HCT116 (cell line): ENCODE measurements at places on chromosomes 4 and X. TPM values are rescaled to one million over a fixed set of nuclear protein-coding genes. Genes with fewer than 3 reads are reported as not detected.

DNA sequence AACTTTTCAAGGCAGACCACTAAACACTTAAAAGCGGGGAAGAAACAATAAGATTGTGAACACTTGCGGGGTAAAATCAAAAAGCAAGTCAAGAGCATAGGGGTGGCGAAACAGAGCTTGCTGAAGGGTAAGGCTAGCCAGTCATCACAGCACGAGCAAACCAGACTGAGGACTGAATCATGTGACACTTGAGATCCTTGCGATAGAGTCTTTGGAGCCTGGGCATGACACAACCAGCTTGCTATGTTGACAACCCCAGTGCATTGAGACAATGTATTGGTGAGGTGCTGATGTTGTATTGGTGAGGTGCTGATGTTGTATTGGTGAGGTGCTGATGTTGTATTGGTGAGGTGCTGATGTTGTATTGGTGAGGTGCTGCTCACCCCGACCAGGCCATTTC lies 72.3 kb downstream of the SLIT2 start:
- DNase-seq, result no peak

DNA sequence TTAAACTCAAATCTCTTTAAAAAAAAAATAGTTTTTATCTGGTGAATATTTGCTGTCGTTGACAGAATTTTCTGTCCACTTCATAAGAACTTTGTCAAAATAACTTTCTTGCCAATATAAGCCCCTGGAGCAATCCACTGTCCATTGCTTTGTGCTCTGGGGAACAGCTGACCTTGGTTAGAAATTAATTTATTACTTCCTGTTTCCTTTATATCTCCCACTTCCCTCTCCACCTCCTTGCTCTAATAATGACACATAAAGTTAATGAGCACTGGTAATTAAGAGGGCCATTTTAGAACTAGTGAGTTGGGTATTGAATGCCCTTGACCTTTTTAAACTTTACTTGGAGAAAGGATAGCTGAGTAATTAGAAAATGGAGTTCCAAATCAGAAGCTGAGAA lies 151.3 kb upstream of the LEF1 start:
- no peak for DNase-seq

- no peak for DNase-seq
Measured at GRCh38 chrX:37712458-37712857, 26.9 kb downstream of the XK start.

SLC9B1 gene
- 0.74 TPM for total RNA-seq

DNA sequence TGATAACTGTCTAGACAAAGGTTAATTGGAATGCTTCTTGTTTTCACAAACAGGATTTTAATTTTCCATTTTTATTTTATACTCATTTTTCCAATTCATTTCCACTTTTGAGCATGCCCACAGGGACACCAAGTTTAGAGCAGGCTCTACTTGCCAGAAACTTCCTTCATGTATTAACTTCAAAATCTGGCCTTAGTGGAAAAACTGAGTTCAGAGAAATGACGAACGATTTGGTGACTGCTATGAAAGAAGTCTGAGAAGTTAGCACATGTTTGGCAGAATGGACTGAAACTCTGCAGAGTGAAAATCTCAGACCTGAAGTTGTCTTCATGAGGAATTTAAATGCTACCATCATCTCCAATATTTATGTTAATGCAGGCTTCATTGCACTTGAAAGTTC lies 214.1 kb downstream of the THOC2 start:
- no peak for DNase-seq

CITED1 gene
- 2.8 TPM for total RNA-seq

SCLT1 gene
- 13.3 TPM for total RNA-seq

GRCh38 chrX:118455013-118455412 lies 40.6 kb upstream of the DOCK11 start:
- DNase-seq, result no peak

DNA sequence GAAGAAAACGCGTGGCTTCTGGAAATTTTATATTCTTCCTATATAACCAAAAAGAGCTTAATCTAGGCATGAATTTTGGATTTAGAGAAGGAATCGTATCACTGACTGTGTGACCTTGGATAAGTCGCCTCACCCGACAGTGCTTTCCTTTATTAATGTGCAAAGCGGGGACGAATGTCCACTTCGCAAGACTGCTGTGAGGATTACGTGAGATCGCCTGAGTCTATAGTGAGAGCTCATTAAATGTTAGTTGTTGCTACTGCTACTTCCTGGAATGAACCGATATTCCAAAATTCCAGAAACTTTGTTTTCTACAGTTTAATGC lies 448 bp upstream of the TBC1D8B start:
- DNase-seq, result no peak

DNA sequence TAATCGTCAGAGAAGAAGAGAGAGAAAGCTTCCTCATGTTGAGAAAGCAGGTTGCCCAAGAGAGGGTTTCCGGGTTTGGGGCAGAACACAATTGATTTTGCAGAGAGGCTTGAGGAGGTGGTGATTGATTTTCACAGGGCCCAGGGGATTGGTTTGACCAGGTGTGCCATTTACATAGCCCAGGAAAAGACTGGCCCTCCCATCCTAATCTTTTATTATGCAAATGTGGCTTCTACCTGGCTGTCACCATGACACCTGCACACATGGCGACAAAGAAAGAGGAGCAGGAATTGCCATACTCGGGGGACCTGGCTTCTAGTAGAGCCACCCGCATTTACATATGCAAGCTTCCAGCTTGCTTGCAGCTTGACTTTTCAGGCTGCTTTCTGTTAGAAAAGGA lies 405.3 kb downstream of the PPP4R3C start:
- DNase-seq, result no peak

- DNase-seq, result no peak
Measured at GRCh38 chrX:36684053-36684452, 324.1 kb upstream of the FAM47C start.

MMRN1 gene
- total RNA-seq, result 0.12 TPM

- no peak for DNase-seq
Measured at GRCh38 chrX:133454491-133454914, 39.2 kb upstream of the GPC4 start.

DNA sequence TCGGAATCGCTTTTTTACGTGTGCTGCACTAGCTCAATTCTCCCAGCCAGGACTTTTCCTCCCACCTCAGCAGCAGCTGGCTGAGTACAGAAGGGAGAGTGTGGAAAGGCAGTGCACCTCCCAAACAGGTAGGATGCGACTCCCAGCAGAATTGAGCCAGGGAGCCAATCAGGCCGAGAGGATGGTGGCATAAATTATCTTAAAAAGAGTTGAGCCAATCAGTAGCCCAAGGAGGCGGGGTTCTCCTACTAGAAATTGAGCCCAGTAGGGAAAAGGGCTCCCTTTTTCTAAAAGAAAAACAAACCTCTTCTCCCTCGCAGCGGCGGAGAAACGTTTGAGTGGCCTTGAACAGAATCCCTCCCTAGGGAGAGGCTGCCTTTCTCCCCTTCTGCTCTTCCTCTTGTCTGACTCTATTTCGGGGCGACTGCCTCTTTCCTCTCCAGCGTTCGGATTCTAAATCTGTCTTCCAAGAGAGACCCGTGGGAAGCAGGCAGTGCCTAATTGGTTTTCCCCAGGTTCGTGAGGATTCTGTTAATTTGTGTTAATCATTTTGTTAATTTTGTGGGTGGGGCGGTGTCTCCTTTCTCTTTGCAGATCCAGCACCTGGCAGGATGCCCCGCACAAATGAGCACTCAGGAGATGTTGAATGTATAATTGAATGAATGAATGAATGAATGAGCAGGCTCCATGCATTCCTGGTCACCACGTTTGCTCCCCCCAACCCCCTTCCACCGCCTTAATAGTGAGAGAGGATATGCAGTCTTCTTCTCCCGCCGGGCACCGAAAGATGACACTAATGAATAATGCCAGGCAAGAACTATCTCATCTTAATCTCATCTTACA lies at the start of gene GABRG1:
Gene GABRG1, minus strand, starts transcription at position 142 of the 843 bp plus-strand sequence. Its CDS starts 141 bp downstream, at position 1.
- DNase-seq, result no peak

DNA sequence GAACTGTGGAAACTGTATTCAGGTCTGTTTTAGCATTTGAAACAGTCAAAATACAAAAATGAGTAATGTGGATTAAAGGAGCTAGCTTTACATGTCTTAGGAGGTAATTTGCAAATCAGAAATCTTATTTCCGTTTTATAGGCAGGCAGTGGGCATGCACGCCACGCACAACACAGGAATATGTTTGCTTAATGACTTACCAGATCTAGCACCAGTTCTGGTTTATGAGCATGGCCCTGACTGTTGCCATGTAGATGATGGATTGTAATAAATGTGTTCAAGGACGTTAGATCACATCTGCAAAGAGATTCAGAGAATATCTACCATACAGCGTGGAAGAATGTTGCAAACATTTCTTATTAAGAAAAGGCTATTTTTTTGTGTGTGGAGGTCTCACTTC lies 344.5 kb upstream of the NR3C2 start:
- no peak for DNase-seq

MANBA gene
- total RNA-seq, result 21.3 TPM

DNA sequence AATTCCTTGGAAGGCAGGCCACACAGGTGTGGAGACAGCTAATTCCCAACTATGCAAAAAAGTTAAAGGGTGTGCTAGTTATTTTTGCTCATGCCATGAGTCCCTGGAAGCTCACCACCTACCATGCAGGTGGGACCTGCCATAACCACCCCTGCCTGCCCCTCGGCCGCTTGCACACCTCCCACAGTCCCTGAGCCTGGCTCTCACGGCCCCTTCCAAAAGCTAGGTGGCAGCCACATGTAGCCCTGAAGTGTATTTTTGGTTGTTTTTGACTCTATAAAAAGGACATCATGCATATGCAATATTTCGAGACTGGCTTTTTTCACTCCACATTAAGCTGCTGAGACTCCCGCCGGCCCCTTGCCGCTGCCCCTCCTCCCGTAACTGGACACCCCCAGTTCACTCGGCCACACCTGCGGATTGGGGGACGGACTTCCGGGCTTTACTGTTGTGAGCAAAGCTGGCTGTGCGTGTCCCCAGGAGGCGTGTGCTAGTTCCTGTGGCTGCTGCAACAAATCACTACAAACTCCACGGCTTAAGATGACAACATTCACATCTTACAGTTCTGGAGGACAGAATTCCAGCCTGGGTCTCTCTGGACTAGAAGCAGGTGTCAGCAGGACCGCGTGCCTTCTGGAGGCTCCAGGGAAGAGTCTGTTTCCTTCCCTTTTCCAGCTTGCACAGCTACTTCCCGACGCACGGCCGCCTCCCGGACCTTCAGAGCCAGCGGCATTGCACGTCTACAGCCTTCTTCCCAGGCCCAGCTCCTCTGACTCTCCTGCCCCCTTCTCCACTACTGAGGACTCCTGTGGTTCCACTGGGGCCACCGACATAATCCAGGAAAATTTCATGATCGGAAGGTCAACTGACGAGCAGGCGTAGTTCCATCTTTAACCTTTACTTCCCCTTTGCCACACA lies 24.8 kb downstream of the ZFYVE28 start:
- no peak for DNase-seq

JAKMIP1 gene
- total RNA-seq, result not detected

- DNase-seq, result peak; percentile 23
Measured at GRCh38 chr4:141643557-141643956, 7.2 kb downstream of the IL15 start.

DNA sequence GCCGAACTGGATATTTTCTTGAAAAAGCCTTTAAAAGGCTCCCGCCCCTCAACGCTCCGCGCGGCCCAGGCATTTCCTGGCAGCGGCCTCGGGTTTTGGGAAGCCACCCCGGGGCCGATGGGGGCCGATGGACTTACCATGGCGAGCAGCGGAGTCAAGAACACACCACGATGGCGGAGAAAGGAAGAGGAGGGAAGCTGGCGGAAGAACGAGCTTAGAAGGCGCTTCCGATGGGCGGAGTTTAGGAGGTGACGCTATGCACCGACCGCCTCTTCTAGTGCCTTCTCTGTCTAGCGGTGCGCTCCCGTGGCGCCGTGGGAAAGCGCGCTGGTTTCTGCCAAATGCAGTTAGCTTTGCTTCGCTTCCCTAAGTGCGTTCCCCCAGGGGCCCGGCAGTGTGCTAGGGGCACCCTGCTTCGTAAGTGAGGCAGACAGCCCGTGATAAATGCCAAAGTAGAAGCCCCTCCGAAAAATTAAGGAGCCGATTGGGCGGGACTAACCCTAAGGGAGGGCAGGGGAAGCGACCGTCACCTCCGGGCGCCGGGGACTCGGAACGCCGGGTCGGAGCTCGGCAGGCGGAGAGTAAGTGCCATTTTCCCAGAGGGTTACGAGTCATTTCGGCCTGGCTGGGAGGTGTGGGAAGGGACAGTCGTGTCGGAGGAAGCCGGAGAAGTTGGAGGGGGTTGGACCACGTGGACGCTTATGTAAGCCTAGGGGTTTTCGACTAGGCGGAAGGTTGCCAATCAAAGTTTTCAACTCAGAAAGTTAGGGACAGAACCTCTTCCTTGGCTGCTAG lies at the start of gene RPL39:
Gene RPL39, minus strand, starts transcription at position 194 of the 795 bp plus-strand sequence. Its CDS starts 54 bp downstream, at position 140.
- DNase-seq, result peak; percentile 76

DNA sequence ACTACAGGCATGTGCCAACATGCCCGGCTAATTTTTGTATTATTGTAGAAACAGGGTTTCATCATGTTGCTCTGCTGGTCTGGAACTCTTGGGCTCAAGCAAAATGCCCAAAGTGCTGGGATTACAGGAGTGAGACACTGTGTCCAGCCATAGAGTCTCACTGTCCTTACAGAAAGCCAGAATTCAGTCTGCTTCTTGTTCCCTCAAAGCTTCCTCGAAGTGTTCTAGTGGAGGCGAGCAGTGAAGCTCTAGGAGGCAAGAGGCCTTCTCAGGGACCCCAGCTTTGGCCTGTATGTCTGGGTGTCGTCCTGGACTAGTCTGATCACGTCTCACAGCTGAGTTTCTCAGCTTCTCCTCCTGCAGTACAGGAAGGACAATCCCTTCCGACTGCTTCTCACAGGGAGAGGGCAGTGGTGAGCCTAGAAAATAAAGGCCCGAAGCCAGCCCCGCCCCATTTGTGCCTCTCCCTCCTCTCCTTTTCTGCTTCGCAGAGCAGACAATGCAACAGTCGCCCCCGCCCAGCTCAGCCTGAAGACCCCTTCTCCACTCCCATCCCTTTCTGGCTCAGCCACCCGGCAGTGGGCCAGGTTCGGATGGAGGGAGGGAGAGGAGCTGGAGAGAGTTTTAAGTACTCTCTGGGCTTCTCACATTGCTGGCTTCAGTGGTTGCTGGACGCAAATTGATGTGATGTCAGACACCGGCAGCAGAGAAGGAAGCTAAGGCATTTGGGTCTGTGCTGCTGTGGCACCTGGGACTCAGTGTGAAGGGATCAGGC lies 11.1 kb upstream of the FAM3A start:
- DNase-seq, result peak; percentile 27

DNA sequence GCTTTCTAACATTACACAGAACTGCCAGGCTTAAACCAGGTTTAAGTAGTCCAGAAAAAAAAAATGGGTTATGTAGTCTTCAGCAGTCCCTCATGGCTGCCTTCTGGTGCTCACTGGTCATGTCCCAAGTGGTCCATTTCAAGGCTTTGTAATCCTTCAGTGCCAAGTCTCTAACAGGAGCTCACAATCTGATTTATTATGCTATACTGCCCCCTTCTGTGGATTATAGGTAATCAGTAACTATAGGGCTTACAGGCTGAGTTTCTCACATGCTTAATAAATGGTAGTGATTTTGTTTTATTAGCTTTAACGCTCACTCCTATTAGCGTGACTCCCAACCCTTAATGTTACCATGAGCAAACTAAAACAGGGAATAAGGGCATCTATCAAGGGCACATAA lies 92.5 kb upstream of the EDA2R start:
- DNase-seq, result no peak

PPP2R2C gene
- 32.9 TPM for total RNA-seq

SOD3 gene
- 0.25 TPM for total RNA-seq

BEX5 gene
- not detected for total RNA-seq

COX7B gene
- 268 TPM for total RNA-seq

DMRTC1B gene
- total RNA-seq, result not detected
